ENCODE measurements at places on chromosomes 1 and 21. TPM values are rescaled to one million over a fixed set of nuclear protein-coding genes. Genes with fewer than 3 reads are reported as not detected.

CFHR1 gene
- polyA plus RNA-seq = not detected

S100A14 gene
- 5.3 TPM for polyA plus RNA-seq

NTNG1 gene
- 1.2 TPM for polyA plus RNA-seq

ITPKB gene
- 2.0 TPM for polyA plus RNA-seq

NRDC gene
- polyA plus RNA-seq = 61.6 TPM

GPR161 gene
- polyA plus RNA-seq = 17.6 TPM
